ENCODE measurements at places on chromosomes 7 and 10.

- no peak for DNase-seq
Measured at GRCh38 chr10:932589-932988, 1.1 kb upstream of the LARP4B start.

GRCh38 chr7:156122752-156123354 is 310.6 kb upstream of the SHH start:
- no peak for DNase-seq

DNA sequence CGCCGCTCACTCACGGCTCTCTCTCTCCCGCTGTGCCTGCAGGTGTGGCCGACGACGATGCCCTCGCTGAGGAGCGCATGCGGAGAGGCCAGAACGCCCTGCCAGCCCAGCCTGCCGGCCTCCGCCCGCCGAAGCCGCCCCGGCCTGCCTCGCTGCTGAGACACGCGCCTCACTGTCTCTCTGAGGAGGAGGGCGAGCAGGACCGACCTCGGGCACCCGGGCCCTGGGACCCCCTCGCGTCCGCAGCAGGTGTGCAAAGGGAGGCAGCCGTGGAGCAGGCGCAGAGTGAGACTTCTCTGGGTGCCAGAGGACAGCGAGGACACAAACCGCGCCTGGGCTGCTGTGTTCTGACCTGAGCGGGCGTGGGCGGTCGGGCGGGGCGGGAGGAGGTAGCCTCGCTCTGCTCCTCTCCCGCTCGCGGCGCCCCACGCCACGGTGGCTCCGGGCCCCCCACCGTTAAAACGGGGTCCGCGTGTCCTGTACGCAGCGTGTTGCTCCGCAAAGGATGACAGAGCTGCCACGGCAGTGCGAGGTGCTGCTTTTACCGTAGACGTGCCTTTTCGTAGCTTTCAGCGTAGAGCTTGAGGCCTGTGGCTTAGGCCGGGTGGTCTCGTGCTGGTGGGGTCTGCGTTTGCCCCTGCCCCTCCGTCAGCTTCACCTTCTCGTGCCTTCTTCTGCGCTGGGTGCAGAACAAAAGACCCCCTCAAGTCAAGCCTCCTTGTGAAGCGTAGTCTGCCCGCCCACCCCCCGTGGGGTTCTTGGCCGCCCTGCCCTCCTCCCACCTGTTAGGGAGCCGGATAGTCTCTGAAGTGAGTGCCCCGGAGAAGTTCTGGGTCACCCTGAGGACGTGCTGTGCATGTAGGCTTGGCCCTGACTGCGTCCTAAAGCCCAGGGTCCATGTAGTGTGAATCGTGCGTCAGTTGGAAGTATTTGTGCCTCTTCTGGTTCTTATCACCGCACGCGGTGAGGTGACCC is 73.2 kb downstream of the DNAJB6 start:
- DNase-seq, result no peak

- no peak for DNase-seq
Measured at GRCh38 chr7:21135437-21135836, 292.4 kb upstream of the SP4 start.

GRCh38 chr10:4067931-4068561 is 283.0 kb upstream of the KLF6 start:
- peak; percentile 23 for DNase-seq

DNA sequence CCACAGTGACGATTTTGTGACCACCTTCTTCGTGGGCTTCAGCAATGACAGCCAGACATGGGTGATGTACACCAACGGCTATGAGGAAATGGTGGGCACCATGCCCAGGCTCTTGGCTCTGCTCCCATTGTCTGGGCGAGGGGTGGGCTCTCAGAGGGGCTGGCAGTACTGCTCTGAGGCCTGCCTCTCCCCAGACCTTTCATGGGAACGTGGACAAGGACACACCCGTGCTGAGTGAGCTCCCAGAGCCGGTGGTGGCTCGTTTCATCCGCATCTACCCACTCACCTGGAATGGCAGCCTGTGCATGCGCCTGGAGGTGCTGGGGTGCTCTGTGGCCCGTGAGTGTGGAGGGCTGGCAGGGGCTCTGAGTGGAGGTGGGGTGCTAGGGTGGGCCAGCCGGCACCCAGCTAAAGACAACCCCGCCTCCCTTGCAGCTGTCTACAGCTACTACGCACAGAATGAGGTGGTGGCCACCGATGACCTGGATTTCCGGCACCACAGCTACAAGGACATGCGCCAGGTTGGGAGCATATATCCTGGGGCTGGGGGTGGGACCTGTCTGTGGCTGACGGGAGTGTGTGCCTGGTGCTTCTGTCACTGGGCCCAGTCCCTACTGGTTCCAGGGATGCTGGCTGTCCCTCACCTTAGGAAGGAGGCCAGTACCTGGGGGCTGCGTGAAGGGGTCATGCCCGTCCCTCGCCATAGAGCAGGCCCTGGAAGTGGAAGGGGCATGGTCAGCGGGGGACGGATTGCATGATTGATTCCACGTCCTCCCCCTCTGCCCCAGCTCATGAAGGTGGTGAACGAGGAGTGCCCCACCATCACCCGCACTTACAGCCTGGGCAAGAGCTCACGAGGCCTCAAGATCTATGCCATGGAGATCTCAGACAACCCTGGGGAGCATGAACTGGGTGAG is 6.8 kb downstream of the AEBP1 start:
- DNase-seq, result no peak

DNA sequence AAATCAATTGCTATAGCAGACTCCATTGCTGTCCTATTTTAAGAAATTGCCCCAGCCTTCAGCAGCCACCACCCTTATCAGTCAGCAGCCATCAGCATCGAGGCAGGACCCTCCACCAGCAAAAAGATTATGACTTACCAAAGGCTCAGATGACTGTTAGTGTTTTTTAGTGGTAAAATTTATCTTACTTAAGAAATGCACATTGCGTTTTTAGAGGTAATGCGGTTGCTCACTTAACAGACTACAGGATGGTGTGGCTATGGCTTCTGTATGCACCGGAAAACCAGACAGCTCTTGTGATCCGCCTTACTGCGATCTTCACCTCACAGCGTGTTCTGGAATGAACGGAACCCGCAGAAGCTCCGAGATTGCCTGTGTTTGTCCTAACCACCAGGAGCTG is 58.1 kb downstream of the WDR37 start:
- DNase-seq, result no peak

- no peak for DNase-seq
Measured at GRCh38 chr10:43090188-43090587, 13.3 kb downstream of the RET start.

DNA sequence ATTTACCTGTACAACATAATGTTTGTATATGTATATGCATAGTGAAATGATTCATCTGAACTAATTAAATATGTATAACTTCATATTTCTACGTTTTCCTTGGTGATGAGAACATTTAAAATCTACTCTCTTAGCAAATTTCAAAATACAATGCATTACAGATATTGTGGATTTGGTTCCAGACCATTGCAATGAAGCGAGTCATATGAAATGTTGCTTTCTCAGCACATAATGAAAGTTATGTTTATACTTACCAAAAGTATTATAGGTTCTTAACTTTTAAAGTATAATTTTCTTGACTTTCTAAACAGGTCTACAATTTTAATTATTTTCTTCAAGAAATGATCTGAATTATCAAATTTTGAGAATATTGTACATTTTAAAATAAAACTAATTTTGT is 189.2 kb downstream of the CSTF2T start:
- DNase-seq, result no peak

GRCh38 chr10:60352105-60352504 is 37.6 kb downstream of the ANK3 start:
- no peak for DNase-seq

- peak; percentile 27 for DNase-seq
Measured at GRCh38 chr7:155533827-155534690, 12.3 kb downstream of the CNPY1 start.

GRCh38 chr10:6445671-6446316 is 134.3 kb downstream of the PRKCQ start:
- DNase-seq, result peak; percentile 24

GRCh38 chr7:151830121-151830830 is 46.6 kb downstream of the PRKAG2 start:
- no peak for DNase-seq

DNA sequence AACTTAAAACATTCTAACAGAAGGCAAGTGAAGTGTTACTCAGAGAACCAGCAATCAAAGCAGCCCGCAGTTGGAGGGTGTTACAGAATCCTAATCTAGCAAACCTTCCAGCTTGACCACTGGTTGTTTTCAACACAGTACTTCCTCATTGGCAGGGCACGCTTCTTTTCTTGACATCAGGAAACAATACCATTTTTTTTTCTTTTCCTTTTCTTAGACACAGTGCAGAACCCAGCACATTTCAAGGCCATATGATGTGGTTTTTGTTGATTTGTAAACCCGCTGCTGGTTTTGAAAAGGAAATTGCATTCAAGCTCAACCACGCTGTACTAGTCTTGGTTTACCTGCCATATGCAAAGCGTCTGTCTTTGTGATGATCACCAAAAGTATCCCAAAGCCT is 33.4 kb downstream of the RHOBTB1 start:
- DNase-seq, result no peak

GRCh38 chr10:90213346-90213745 is 512.0 kb downstream of the KIF20B start:
- no peak for DNase-seq

- no peak for DNase-seq
Measured at GRCh38 chr10:6095810-6096570, 7.2 kb downstream of the RBM17 start.

DNA sequence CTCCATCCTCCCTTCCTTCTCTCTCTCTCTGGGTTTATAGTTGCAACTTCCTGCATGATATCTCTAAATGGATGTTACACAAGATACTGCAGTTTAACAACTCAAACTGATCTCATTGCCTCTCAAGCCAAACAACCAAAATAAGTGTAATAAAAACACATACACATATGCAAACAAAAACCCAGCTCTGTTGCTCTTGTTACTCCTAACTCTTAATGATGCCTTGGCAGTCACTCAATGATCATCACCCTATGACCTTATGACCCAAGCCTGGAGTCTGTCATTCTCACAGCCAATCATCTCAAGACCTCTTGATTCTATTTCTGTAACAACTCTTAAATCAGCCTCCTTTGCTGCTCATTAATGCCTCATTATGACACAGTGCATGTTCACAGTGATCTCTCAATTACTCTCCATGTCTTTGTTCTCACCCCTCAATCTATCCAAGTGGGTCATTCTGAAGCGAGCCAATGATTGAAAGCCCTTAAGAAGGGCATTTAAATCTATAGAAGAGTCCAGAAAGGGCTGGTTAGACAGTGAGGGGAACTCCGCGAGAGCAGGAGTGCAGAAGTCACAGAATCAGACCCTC is 210.9 kb downstream of the INHBA start:
- DNase-seq, result no peak

- DNase-seq, result no peak
Measured at GRCh38 chr7:20444030-20444800, 113.5 kb downstream of the ITGB8 start.

GRCh38 chr10:81019029-81019890 is 481.6 kb downstream of the SH2D4B start:
- peak; percentile 5 for DNase-seq

DNA sequence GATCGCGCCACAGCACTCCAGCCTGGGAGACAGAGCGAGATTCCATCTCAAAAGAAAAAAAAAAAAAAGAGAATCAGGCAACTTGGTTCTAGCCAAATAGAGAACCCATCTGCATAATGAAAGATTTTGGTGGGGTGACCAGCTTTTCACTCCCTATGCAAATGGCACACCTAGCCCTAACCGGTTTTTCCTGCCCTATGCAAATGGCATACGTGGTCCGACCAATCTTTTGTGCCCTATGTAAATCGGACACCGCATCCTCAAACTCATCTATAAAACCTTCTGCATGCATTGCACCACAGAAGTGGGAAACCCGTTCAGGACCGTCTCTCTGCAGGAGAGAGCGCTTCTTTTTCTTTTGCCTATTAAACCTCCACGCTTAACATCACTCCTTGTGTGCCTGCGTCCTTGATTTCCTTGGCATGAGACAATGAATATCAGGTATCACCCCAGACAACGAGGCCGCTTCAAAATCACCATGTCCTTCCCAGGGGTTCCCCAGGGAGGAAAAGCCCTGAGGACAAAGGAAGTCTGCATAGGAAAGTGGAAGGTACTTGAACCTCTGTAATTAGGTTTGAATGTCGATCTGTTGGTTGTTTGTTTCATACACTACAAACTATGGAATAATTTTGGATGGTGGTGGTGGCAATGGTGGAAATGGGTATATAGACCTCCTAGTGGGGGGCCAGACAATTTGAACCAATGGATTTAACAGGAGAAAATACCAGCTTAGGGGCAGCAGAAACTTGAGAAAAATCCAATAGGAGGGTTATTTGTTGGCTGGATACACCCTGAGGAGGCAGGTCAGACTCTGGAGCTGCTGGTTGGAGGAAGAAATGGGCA is 396.2 kb downstream of the TYW1 start:
- no peak for DNase-seq

- DNase-seq, result no peak
Measured at GRCh38 chr10:53023411-53023810, 250.8 kb upstream of the MBL2 start.

DNA sequence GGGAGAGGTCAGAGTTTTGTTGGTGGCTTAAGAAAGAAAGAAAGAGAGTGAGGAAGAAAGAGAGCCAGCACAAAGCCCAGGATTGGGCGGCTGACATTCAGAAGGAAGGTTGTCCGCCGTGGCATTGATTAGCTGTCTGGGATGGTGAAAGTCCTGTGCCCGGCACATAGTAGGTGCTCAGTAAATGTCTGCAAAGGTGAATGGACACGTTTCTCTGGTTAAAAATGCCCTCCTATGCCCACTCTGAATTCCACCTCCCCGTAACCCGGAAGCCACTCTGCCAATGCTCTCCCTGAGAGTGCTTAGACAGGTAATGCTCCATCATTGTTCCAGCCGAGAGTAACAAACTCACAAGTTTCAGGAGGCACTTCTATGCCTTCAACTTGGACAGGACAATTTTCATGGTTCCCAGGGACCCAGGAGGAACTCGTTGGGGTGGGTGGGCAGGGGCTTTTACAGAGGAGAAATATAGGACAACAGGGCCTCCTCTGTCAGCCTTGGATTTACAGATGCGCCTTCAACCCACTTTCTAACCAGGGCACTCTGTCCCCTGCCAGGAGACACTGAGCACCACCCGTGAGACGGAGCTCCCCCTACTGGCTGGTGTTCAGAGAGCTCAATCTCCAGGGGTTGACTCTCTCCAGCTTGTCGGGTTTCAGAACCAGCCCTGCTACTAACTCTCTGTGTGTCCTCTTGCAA is 411.5 kb upstream of the ZMIZ1 start:
- DNase-seq, result peak; percentile 74

DNA sequence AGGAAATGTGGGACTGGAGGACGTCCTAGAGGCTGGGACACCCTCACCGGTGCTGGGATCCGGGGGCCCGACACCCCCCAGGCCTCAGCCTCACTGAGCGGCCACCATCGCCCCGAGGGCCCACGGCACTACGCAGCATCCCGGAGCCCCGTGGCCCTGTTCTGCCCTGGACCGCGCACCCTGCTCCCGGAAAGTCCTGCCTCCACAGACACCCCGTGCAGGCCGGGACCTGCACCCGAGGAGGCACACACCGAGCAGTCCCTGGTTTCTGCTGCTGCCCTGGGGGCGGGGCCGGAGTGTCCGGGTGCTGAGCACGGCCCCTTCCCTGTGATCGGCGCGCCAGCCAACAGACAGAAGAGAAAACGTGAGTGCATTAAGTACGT is 18.1 kb upstream of the KNDC1 start:
- no peak for DNase-seq

GRCh38 chr10:102841827-102842345 is 4.7 kb upstream of the CYP17A1 start:
- no peak for DNase-seq

GRCh38 chr10:85542152-85542551 is 824.4 kb downstream of the GRID1 start:
- DNase-seq, result no peak

- no peak for DNase-seq
Measured at GRCh38 chr7:135508883-135509588, 866 bp downstream of the CNOT4 start.

Data from HTR-8/SVneo (cell line).